Cardiac muscle cell (in vitro differentiated cells and primary cell): ENCODE measurements at places on chromosomes 6 and 20. TPM values are rescaled to one million over a fixed set of nuclear protein-coding genes. Genes with fewer than 3 reads are reported as not detected.

PTPRK gene
- 45.9 and 73.1 TPM in 2 replicates for total RNA-seq

BIRC7 gene
- total RNA-seq = 0.21 and 0.54 TPM in 2 replicates

DNA sequence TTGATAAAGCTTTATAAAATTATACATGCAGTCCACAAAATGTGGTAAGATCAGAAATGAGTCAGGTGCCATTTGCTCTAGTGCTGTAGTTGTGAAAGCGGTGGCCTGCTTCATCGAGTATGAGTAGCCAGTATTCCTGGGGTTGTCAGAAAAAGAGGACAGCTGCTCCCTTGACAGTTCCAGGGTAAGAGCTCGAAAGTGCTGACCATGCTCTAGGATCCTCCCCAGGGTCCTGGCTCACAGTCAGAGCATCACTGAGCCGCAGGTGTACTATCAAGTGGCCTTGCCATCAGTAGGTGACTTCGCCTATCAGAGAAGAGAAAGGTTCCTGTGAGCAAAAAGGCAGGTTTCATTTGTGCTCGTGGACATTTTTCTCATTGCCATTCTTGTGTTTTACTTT is 3.6 kb downstream of the BTBD3 start:
- DNase-seq = no peak

DNA sequence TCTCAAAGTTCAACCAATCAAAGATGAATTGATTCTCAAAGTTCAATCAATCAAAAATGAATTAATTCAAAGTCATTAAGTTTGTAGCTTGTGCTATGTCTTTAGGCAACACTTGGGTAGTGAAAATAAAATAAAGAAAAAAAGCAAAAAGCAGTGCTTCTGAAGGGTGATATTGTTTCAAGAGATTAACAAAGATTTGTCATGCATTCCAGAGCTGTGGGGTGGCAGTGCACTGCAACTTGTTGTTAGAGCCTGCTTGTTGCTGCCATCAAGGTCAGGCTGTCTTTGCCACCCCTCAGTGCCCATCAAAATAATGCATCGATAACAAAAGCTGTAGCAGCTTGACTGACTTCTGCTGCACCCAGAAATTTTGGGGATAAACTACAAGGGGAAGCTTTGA is 128.6 kb downstream of the RNF144B start:
- DNase-seq = no peak

DNA sequence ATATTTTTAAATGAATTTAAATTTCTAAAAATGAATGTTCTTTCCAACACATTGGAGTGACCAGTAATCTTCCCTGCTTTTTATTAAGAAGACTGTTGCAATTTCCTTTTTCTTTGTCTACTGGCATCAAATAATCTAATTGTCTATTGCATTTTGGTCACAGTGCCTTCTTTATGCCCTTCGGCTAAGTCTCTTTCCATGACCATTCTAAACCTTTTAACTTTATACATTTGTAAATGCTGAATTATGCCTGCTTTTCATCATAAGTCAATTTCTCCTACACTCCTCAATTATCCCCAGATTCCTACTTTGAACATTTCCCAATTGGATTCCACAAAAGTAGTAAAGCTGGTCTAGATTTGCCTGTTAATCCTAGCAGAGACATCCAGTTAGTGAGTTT is 69.1 kb upstream of the HSF2 start:
- no peak for DNase-seq

DNA sequence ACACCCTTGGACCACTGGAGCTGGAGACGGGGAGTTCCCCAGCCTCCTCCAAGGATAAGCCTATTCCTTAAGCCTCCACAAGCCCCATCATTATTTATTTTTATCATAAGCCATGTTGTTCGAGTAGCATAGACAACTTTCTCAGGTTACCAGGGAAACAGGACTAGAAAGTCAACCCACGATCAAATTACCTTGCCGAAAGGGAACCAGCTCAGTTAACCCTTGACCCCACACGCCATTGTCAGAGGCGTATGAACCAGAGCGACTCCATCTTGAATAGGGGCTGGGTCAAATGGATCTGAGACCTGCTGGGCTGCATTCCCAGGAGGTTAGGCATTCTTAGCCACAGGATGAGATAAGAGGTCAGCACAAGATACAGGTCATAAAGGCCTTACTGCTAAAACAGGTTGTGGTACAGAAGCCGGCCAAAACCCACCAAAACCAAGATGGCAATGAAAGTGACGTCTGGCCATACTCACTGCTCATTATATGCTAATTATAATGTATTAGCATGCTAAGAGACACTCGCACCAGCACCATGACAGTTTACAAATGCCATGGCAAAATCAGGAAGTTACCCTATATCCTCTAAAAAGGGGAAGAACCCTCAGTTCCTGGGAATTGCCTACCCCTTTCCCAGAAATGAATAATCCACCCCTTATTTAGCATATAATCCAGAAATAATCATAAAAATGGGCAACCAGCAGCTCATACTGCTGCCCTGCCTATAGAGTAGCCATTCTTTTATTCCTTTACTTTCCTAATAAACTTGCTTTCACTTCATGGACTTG is 22.4 kb downstream of the SYNJ2 start:
- DNase-seq = no peak

DNA sequence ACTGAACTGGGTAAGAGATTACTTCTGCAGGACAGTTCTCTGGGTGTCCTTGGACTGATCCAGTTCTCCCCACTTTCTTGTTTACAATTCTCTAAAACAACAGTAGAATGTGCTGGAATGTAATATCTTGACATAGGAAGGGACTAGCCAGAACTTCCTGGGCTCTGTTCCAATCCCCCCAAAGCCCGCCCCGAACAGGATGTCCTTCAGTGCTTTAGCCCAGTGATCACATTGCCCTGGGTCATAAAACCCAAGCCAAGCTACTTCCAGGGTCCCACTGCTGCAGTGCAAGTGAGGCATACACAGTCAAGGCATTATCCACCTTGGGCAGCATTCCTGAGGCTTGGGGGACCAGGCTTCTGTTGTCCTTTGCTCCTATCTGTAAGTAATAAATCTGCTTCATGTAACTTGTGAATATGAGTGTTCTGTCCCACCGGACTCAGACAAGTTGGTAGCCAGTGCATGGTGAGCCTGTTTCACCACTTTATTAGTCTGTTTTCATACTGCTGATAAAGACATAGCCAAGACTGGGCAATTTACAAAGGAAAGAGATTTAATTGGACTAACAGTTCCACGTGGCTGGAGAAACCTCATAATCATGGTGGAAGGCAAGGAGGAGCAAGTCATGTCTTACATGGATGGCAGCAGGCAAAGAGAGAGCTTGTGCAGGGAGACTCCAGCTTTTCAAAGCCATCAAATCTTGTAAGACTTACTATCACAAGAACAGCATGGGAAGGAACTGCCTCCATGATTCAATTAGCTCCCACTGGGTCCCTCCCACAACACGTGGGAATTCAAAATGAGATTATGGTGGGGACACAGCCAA is 23.5 kb downstream of the FITM2 start:
- DNase-seq = no peak

DNA sequence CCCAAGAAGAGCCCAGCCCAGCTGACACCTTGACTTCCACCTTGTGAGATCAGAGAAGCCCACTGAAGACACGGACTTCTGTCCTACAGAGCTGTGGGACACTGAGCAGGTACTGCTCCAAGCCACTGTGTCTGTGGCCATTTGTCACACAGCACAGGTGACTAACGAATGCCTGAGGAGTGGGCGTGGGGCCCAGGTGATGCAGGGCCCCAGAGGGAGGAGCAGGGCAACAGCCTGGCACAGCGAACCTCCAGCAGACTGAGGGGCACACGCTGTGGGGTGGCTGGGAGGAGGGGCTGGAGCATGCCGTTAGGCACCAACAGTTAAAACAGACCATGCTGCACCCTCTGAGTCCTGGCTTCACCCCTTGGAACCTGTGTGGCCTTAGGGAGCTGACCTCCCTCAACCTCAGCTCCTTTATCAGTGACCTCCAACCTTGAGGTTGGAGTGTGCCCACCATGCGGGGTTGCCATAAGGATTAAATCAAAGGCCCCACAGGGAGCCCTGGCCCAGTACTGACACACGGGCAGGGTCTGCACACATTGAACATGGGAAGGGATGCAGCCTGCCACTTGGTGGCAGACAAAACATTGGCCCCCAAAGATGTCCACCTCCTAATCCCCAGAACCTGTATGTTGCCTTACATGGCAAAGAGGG is 119.9 kb upstream of the CST7 start:
- no peak for DNase-seq
